ENCODE measurements at places on chromosomes 4 and X.

- peak; percentile 81 for DNase-seq
Measured at GRCh38 chrX:153609917-153610835, 11.2 kb upstream of the CCNQ start.

DNA sequence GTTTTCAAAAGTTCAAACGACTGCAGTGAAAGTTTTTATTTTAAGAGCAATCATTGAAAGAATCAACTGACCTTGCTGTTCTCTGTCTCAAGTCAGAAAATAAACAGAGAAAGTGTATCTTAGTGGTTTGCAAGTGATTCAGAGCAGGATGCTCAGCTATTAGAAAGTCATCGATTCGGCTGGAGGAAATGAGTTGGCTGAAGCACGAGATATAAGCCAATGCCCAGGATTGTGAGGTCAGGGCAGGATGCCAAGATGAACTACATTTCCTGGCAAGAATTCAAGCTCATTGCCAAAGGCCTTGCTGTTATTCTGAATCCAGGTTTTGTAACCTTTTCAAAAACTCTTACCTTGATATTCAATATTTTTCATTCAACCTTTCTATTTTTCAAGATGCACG is 541.4 kb upstream of the BOD1L1 start:
- DNase-seq, result no peak

GRCh38 chr4:105414316-105414715 is 59.5 kb downstream of the PPA2 start:
- no peak for DNase-seq

- no peak for DNase-seq
Measured at GRCh38 chrX:6226596-6227452, 1.8 kb downstream of the NLGN4X start.

DNA sequence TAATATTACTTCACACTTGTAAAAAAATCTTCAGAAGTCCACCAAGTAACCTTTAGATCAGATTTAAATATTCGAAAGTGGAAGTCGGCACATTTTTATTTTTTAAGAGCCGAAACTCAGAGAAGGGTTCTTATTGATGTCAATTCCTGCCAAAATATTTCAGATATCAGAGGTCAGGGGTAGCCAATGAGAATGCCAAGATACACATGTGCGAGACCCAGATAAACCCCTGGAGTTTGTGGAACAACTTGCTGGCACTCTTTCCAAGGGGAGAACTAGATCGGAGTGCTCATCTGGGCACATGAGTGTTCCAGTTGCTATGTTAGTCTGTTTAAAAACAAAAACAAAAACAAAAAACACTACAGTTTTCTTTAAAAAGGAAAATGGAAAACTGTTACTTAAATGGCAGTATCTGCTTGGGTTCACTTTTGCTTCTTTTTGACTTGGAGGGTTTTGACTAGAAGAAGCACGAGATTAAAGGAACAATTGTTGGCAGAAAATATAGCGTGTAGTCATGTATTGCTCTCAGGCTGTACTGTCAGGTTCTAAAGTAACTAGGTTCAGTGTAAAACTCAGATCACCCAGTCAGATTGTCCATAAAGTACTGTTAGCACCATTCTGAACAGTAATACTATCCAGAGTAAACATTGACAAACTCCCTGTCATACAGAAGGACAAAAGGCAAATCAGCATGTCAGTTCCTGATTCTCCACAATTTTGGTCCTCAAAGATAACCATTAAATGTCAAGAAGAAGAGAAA is 188.0 kb upstream of the PACRGL start:
- no peak for DNase-seq

GRCh38 chrX:123449335-123449734 is 265.3 kb downstream of the GRIA3 start:
- no peak for DNase-seq

GRCh38 chr4:39963656-39964055 is 14.1 kb downstream of the PDS5A start:
- no peak for DNase-seq

DNA sequence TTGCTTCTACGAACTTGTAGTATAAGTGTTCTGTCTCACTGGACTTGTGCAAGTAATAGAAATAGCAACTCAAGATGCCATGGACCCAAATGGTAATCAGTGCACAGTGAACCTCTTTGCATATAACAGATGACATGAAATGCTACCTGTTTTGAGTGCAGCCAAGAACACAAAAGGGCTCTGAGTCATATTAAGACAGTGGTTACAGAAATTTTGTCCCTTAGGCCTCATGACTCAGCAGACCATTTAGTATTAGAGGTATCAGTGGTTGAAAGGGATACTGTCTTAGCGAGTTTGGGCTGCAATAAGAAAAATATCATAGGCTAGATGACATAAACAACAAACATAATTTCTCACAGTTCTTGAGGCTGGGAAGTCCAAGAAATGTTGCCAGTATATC is 502.9 kb upstream of the PCDH10 start:
- no peak for DNase-seq

DNA sequence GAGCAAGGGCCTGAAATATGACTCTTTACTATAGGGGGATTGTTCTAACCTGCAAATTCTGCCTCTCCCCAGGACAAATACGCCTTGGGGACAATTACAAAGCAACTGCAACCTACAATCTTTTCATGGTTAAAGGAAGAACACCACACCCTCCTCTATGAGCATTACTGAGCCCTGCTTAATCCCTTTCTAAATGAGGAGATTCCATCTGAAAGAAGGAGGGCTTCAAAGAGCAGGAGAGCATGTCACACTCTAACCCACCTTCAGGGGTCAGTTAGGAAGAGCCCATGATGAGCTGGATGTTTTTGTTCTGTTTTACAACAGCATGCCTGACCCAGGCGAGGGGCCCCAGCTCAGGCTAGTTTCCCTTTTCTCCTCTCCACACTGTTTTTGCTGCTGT is 134.0 kb upstream of the ANXA3 start:
- DNase-seq, result no peak

- DNase-seq, result no peak
Measured at GRCh38 chr4:68148800-68149685, 19.4 kb upstream of the TMPRSS11F start.

GRCh38 chr4:72546456-72546855 is 22.6 kb downstream of the ADAMTS3 start:
- no peak for DNase-seq

DNA sequence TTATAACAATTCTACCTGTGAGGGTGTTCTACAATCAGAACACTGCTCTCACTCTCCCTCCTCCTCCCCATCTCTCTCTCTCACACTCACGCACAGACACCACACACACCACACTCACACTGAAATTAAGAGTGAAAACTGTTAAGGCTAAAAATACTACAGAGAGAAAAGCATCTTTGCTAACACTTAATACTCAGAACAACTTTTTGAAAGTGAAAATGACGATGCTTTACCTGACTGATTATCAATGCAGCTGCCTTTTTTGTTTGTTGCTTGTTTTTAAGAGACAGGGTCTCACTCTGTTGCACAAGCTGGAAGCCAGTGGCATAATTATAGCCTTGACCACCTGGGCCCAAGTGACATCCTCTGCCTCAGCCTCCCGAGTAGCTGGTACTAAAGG is 222.4 kb downstream of the APBB2 start:
- DNase-seq, result no peak

DNA sequence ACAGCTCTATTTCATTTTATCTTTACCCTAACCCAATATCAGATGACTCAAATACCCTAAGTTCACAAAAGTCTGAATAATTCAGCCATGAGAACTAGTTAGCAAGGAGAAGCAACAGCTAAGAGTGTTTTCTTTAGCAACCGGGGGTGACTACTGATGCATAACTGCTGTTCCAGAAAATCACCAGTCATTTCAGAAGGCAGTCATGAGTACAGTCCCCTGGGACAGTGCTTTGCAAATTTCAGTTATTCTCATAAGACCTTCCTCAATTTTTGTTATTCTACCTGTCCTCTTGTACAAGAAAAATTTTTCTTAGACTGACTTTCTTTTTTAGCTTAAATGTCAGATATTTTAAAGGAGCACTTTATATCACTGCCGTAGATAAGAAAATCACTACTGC is 16.4 kb downstream of the BANK1 start:
- no peak for DNase-seq

DNA sequence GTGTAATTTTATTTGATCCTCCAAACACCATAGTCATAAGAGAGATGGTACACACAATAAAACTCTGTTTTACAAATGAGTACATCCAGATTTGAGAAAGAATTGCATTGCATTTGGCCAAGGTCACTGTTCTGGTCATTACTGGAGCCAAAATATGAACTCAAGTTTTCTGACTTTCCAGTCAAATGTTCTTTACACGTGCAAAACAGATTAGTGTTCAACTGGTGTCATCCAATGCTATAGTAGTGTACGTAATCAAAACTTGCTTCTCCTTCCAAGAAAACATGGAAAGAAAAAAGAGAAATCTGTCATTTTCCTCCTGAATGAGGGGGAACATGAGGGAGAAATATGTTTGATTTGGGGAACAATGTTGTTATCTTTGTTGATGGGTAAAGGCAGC is 291.9 kb downstream of the NAF1 start:
- no peak for DNase-seq

- peak; percentile 42 for DNase-seq
Measured at GRCh38 chr4:121370729-121371325, 10.0 kb downstream of the QRFPR start.

DNA sequence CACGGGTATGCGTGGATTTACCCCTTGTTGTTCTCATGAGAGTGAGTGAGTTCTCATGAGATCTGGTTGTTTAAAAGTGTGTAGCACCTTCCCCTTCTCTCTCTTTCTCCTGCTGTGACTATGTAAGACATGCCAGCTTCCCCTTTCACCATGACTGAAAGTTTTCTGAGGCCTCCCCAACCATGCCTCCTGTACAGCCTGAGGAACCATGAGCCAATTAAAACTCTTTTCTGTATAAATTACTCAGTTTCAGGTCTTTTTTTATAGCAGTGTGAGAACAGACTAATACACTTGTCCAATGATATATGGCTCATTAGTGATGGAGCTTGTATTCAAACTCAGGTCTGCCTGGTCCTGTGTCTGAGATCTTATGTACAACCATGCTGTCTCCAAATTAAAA is 28.5 kb upstream of the RTL3 start:
- no peak for DNase-seq

- no peak for DNase-seq
Measured at GRCh38 chr4:121973816-121974215, 22.0 kb upstream of the TRPC3 start.

DNA sequence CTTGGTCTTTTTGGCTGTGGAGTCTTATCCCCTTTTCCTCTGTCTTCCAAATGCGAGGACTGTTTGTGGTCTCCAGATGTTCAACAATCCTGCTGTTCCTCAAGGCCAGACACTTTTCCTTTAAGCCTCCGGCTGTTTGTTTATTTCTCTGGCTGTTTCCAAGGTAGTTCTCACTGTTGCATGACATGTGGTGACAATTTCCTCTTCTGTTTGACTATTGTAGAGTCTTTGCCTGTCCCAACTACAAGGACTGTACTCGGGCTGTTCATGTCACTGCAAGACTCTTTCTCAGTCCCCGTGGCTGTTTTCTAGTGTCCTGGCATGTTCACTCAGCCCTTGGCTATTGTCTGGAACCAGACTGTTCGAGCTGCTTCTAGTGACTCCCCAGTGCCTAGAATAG is 50.6 kb downstream of the ZNF157 start:
- DNase-seq, result no peak

DNA sequence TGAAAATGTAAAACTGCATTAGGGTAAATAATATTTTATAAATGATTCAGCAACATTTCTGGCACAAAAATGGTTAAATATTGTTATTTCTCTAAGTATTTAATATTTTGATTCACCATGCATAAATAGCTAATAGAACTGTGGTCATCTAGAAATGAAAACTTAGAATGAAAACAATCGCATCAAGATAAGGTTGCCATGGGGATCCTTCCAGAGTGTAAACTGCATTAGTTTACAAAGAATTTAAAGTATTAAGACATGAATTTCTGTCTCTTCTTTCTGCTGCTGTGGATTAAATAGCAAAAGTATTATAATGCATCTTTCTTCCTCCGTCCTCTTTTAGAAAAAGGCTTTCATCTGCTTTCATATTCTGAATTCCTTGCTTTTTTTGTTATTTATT is 1064.6 kb upstream of the SLIT2 start:
- no peak for DNase-seq

DNA sequence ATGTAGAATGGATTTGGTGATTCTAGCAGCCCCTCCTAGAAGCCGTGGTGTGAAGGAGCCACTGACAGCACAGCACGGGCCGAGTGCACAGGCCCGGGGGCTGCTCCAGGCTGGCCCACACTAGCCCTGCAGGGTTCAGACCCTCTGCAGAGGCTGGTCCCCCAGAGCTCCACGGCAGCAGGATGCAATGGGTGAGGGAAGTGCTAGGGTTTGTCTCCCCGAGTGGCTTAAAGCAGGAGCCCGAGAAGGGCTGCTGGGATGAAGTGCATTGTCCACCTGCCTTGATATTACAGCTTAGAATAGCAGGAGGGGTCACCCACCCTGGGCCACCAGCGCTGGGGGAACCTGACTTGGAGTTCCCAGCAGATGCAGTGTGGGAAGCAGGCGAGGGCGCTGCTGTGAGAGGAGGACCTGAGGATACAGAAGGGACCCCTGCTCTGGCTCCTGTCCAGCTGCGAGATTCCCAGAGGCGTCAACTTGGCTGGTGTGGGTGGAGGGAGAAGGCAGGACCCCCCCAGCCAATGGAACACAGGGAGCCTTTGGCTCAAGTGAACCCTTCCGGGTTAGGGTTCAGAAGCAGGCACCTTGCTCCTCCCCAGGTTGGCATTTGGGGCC is 30.0 kb downstream of the WDR1 start:
- no peak for DNase-seq

- no peak for DNase-seq
Measured at GRCh38 chr4:109495514-109495913, 61.9 kb downstream of the SEC24B start.

GRCh38 chr4:150585611-150586010 is 3.7 kb downstream of the MAB21L2 start:
- no peak for DNase-seq

DNA sequence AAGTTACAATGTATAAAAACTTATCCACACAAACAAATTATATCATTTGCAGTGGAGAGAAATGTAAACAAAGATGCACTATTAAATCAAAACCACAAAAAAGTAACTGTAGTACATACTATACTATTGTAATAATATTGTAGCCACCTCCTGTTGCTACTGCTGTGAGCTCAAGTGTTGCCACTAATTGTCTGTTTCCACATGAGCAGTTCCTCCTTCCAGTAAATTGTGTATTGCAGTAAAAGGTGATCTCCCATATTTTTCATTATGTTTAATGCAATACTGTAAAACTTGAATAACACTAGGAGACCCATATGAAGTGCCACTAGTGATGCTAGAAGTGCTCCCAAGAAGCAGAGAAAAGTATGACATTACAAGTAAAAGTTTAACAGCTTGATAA is 11.7 kb downstream of the LIN54 start:
- DNase-seq, result no peak
